ENCODE measurements at places on chromosomes 1 and 21.

DNA sequence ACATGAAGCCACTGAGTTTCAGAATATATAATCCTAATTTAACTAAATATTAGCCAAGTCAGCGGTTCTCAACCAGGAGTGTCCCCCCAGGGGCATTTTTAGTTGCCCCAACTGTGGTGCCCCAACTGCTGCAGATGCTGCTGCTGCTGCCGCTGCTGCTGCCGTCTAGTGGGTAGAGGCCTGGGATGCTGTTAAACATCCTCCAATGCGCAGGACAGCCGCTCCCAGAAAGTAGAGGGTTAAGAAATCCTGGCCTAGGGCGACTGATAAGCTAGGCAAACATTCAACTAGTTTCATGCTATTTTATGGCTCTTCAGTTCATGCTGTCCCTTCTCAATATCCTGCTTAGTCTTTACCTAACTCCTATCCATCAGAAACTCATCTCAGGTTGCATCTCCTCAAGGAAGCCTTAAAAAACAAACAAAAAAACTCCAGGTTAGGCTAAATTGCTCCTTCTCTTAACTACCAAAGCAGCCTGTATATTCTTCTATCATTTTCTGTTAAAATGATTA, 9.9 kb upstream of the DCAF6 start:
- no peak for DNase-seq

DNA sequence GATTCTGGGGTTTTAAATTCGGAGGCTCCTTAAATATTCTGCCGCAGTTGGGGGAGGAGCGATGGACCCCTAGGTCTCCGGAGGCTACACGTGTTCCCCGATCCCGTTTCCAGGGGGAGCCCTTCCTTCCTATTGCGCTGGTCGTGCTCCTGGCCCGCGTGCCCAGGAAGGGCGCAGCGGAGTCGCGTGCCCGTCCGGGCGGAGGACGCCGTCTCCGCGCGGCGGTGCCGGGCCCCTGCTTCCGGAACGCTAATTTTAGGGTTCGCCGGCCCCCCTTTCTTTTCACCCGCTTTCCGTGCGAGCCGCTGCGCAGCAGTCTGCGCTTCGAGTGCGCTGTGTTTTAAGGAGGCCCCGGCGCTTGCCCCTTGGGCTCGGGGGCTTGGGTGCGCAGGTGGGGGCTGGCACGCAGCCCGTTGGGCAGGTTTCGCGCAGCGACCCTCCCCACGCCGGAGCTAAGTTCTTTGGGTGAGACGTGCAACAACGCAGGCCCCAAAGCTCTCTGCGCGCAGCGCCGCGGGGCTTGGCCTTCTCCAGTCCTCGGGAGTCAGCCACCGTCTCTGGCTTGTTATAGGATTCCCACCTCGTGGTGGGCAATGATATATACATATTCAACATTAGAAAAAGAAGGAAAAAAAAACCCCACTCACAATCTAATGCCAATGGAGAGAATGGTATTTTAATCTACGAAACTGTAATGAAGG, 43.5 kb upstream of the DNAJC6 start:
- DNase-seq: peak; percentile 15

GRCh38 chr1:53188099-53188498, 8.5 kb upstream of the CPT2 start:
- DNase-seq: no peak

DNA sequence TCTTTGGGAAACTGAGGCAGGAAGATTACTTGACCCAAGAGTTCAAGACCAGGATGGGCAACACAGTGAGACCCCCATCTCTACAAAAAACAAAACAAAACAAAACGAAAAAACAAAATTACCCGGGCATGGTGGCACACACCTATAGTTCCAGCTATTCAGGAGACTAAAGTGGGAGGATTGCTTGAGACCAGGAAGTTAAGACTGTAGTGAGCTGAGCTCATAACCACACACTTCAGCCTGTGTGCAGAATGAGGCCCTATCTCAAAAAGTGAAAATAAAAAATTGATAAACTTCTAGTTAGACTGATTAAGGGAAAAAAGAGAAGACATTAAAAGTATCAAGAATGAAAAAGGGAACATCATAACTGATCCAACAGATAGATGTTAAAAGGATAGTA, 154.0 kb downstream of the RHOU start:
- no peak for DNase-seq

DNA sequence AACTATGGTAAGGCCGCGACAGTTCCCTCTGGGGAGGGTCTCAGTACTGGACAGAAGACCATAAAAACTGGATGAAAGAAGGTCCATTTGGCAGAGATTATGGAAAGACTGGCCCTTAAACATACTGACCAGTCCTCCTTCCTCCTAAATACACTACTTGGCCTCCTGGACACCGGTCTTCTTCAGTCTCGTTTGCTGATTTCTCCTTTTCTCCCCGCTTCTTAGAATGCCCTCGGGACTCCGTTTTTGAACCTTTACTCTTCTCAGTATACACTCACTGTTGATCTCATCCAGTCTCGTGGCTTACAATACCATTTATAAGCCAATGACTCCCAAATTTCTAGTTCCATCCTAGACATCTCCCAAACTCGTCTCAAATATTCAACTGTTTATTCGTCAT, 694 bp upstream of the MRPL9 start:
- no peak for DNase-seq

DNA sequence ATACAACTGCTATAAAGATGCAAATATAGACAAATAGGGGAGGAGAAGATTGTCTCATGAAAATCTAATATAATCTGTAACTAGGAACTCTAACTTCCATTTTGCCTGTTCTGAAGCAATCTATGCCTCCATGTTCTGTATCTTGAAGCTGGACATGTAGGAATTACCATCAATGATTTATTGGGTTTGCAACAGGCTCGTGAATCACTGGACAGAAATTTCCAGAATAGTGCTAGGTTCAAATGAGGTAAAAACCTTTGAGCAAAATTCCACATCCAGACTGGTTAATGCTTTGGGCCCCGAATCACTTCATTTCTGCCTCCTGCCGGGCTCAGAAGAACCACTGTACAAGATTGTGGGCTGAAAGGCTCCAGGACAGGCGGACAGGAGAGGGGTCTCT, 110.7 kb upstream of the CTTNBP2NL start:
- no peak for DNase-seq

GRCh38 chr1:25902462-25902861, 3.8 kb downstream of the STMN1 start:
- no peak for DNase-seq

GRCh38 chr1:98355656-98356383, 305.7 kb upstream of the SNX7 start:
- no peak for DNase-seq

- no peak for DNase-seq
Measured at GRCh38 chr1:162835157-162835899, 25.6 kb downstream of the CCDC190 start.

DNA sequence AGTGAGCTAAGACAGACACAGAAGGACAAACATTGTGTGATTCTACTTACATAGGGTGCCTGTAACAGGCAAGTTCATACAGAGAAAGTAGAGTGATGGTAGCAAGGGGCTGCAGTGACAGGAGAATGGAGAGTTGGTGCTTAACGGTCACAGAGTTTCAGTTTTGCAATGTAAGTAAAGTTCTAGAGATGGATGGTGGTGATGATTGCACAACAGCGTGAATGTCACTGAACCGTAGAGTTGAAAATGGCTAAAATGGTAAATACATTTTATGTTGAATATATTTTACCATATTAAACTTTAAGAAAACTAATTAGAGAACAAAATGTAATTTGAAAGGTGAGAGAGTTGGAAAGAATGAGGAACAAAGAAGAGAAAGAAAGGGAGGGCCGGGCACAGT, 8.7 kb downstream of the CFAP107 start:
- no peak for DNase-seq

- DNase-seq: no peak
Measured at GRCh38 chr1:111541721-111542120, 38.3 kb upstream of the ADORA3 start.

DNA sequence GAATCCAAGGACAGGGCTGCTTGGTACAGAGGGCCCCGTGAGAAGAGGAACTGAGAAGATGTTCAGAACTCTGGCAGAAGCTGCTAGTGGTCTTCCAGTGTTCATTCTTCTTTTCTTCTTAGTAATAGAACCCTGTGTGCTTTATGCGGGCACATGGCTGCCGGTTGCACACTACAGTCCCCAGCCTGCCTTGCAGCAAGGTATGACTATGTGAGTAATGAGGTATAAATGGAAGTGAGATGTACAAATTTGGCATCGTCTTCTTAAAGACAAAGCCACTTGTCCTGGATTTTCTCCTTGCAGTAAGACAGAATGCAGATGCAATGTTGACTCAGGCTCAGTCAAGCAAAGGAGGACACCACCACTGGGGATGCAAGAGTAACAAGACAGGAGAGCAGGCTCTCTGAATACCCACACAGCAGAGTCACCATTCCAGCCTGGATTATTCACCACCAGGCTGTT, 15.0 kb upstream of the ATP1B1 start:
- no peak for DNase-seq

GRCh38 chr1:116415699-116416533, 42.9 kb downstream of the ATP1A1 start:
- no peak for DNase-seq

DNA sequence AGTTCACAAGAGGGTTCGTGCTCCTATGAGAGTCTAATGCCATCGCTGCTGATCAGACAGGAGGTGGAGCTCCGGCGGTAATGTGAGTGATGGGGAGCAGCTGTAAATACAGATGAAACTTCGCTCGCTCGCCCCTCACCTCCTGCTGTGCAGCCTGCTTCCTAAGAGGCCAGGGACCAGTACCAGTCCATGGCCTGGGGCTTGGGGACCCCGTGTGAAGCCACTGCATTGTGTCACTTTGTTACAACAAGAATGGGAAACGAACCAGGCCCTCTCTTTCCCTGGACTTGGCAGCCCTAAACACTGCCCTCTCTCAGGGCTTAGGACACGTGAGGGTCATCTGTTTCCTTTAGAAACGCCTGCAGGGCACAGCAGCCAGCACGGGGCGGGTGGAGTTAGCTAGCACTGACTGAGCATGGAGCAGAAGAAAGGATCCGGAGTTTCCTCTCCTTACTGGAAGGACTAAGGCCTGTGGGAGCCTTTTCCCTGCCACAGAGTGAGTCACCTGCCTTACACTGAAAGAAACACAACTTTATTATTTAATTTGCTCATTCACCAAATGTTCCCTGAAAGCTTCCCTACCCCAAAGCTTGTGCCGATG, 185.2 kb upstream of the TMEM51 start:
- DNase-seq: no peak

- DNase-seq: peak; percentile 60
Measured at GRCh38 chr1:152654110-152654509, 9.1 kb upstream of the LCE2D start.

GRCh38 chr21:36893581-36893980, 72.9 kb downstream of the HLCS start:
- no peak for DNase-seq

DNA sequence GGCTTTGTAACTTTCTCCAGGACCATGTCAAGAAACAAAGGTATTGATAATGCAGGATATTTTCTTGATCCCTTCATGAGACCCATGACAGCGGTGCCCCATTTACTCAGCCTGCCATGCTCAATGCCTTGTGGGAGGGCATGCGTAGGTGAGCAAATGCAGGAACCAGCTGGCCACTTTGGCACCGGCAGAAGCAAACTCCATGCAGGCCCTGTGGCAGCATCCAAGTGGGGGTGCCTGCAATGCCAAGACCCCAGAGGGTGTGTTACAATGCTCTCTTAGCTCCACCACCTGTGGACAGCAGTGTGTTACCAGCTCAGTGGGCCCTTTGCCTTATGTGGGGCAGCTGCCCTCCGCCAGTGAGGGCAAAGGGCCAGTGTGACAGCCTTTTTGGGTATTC, 108.1 kb downstream of the ATP1B1 start:
- DNase-seq: no peak

DNA sequence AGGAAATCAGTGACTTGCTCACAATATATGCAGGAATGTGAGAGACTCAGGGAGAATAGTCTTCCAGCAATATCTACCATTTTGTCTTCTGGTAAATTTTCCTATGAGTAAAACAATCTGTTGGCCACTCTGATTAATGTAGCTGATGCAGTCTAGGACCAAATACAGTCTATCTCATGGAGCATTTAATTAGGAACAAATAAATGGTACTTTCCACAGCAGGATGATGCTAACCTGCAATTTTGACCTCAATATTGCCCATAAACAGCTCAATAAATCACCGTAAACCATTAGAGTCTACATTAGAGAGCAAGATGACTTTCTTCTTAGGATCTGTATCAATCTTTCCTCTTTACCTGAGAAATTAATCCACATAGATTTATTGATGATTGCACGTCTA, 567.7 kb upstream of the B3GALT2 start:
- no peak for DNase-seq

DNA sequence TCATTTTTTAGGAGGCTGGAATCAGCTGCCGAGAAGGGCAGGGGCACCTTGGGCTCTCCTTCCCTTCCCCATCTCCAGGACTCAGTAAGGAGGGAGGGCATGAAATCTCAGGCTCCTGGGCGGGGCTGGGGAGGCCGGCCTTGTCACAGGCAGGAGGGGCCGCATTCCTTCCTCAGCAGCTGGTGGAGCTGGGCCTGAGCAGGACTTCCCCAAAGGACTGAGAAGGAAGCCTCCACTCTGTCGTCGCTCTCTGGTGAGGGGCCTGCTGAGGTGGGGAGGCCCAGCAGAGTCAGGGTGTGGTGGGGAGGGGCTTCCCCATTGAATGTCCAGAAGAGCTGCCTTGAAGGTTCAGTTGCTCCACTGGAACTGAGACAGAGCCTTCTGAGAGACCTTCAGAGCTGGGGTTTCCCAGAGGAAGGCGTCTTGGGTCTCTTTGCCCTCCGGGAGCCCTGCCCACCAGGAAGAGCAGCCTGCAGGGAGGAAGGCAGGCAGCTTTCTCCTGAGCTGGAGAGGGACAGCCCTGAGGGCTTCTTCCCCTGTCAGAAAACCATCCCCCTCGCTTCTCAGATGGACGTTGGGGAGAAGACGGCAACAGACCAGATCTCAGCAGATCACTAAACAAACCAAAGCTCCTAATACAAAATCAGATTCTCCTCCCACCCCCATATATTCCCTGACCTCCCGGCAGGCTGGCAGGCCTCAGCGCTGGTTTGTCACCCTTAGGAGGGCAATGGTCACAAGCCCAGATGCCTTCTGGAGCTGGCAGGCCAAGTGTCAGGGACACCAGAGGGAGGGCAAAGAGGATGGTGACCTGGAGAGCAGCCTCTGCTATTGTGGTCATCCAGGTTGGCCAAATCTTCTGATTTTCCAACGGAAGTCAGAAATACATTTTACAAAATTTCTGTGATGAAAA, 10.7 kb downstream of the KCNA10 start:
- DNase-seq: no peak

GRCh38 chr1:102219463-102219862, 222.7 kb upstream of the OLFM3 start:
- DNase-seq: no peak

- DNase-seq: no peak
Measured at GRCh38 chr1:26070296-26070962, 3.0 kb upstream of the TRIM63 start.

Measured in stimulated activated CD4-positive, alpha-beta T cell treated with anti-CD3 and anti-CD28 coated beads, Interleukin-4, amount 100 ng/mL, for 24 hours (primary cell).